ENCODE measurements at places on chromosomes 1 and 21.

DNA sequence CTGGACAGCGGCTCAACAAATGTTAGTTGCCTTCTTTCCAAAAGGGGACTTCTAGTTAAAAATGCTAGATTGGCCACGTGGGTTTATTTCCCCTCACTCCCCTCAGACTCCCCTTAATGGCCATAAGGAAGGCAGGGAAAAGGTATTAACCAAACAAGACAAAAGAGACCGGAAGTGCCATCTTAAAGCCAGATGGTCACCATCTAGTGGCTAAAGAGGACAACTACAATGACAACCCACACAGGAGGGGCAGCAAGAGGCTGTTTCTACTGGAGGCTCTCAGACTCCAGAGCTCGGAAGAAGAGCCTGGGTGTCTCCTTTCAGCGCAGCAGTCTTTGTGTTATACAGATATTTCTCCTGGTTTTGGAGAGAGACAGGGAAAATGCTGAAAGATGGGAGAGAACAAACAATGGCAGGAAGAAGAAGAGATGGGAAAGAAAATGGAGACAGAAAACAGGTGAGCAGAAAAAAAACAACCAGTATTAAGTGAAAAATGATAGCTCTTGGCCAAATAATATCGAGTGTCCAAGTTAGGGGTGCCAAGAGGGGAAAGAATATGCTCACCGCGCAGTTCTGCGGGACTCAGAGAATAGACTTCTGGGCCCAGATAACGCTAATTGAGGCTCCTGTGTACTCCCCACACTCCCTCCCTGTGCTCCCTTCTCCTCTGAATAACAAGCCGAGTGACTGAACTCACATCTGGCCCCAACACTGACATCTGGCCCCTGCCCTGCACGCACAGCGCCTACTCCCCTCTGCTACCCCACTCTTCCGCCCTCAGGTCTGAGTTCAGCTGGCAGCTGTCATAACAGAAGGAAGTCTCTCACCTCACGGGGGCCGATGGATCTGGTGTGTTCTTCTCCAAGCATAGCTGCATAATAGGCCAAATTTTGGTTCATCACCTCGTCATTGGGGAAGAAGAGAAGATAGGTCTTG is 9.6 kb downstream of the P3H1 start:
- DNase-seq: peak; percentile 55

DNA sequence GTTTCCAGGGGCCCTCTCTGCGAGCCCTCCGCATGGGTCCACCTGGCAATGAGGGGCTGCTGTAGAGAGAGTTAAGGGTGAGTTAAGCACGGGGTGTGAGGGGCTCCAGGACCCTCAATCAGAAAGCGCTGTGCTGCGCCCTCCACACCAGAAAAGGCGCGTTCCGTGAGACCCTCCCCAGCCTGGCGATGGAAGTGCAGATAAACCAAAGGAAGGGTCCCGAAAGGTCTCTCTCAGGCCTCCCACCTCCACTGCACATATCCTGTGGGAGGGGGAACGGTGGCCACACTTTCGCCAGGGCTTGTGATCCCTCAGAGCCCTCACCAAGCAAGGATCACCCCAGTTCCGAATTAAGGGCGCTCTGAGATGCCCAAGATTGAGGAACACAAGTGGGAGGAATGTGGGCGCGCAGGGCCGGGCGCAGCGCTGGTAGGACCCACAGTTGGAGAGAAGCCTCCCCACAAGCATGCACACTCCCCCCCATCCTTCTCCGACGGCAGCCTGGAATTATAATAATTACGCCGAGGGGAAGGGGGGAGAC is 1.1 kb downstream of the WNT3A start:
- DNase-seq: no peak

- no peak for DNase-seq
Observed at GRCh38 chr1:33161061-33161681, 20.7 kb downstream of the TRIM62 start.

DNA sequence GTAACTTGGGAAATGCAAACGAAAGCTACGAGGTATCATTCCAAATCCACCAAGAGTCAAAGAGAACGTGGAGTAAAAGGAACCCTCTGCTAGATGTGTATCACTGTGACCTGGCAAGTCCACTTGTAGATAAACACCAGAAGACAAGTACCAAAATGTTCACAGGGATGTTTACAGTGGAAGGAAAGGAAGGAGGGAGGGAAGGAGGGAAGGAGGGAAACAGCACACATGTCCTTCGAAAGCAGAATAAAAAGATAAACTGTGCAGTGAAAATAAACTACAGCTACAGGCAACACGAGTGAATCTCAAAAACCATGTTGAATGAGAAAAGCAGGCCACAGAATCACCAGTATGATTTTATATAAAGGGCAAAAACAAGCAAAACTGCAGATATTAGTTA is 59.9 kb downstream of the TP53BP2 start:
- no peak for DNase-seq

DNA sequence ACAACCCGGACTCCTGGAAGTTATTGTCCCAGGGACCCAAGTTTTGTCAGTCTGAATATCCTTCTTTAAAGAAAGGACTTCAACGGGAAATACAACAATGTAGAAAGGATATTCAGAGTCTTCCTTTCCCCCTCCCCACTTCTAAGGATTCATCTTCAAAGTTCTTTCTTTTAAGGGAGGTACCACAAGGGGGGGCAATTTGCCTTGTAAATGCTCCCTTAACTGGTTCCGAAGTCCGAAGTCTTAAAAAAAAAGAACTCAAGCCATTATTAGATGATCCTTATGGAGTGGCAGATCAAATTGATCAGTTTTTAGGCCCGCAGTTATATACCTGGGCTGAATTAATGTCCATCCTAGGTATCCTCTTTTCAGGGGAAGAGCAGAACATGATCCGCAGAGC is 47.0 kb downstream of the SERINC2 start:
- DNase-seq: no peak

DNA sequence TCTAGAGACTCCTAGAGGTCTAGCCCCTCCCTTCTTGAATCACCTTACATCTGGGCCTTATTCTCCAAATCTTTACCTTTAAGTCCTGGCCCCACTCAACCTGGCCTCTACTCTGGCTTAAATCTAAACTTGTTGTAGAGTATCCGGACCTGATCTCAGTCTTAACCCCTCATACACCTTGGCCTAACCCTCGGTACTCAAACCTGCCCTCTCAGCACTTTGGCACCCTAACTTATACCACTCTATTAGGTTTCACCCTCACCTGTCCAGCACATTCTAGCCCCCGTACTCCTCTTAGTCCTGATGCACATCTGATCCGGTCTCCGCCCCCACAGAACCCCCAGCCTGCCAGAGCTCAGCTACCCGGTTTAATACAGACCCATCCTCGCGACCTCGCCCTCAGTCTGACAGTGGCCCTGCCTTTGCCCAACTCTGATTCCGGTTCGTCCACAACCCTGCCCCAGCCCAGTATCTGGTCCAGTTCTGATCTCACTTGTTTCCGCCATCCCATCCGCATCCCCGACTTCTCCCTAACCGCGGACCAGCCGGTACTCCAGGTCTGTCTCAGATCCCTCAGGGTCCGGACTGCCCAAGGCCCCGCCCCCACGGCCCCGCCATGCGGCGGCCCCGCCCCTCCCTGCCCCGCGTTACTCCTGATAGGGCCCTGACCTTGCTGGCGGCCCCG is 1.5 kb downstream of the TRIM62 start:
- DNase-seq: no peak

DNA sequence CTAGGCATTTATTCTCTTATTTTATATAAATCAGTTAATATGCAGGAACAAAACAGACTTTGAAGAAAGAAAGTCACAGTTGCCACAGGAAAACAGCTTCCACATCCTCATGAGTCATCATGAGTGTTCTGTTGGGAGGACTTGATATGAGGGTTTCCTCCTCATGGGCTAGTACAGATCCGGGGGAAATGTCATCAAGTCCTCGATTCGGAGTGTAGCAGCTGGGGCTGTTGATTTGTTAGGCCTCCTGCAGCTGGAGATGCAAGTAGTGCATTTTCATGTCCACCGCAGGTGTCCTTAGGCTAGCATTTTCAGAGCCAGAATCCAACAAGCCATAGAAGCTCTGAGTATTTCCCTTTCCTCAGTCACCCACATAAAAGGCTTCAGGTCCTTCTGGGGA is 36.7 kb downstream of the ADAM30 start:
- DNase-seq: no peak

GRCh38 chr21:32565856-32566465 is 19.4 kb downstream of the TCP10L start:
- no peak for DNase-seq

GRCh38 chr1:85290826-85291225 is 14.4 kb upstream of the BCL10 start:
- DNase-seq: no peak

DNA sequence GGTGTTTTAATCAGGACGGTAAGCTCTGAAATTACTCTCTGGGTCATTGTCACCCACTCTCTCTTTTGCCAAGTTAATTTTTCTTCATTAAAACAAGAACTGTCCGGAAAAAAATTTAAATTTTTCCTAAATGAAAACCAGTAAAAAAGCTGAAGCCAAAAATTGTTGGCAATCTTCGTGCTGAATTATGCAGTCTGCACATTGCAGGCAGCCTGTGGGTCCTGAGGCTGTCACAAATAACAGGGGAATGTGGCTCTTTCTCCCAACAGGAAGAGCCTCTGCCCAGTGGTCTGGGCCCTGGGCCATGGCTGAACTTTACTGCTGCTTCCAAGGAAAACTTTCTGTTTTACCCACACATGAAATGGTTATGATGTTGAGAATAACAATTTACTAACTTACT is 153.9 kb upstream of the SPAG17 start:
- no peak for DNase-seq

DNA sequence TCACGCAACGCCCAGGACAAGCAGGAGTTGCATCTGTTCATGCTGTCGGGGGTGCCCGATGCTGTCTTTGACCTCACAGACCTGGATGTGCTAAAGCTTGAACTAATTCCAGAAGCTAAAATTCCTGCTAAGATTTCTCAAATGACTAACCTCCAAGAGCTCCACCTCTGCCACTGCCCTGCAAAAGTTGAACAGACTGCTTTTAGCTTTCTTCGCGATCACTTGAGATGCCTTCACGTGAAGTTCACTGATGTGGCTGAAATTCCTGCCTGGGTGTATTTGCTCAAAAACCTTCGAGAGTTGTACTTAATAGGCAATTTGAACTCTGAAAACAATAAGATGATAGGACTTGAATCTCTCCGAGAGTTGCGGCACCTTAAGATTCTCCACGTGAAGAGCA is 60.4 kb upstream of the ZNF326 start:
- no peak for DNase-seq

DNA sequence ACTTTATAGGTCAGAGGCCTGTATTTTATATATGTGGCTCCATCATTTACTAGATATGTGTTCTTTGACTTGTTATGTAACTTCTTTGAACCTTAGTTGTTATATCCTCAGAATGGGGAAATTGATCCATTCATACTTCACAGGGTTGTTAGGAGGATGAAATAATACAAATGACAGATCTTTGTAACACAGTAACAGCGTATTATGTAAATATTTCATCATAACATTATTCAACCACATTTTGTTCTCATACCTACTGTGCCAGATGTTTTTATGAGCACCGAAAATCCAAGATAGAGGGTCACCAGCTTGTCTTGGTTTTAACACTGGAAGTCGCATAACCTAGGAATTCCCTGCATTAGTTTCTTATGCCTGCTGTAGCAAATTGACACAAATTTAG is 3.3 kb downstream of the SUCO start:
- no peak for DNase-seq

DNA sequence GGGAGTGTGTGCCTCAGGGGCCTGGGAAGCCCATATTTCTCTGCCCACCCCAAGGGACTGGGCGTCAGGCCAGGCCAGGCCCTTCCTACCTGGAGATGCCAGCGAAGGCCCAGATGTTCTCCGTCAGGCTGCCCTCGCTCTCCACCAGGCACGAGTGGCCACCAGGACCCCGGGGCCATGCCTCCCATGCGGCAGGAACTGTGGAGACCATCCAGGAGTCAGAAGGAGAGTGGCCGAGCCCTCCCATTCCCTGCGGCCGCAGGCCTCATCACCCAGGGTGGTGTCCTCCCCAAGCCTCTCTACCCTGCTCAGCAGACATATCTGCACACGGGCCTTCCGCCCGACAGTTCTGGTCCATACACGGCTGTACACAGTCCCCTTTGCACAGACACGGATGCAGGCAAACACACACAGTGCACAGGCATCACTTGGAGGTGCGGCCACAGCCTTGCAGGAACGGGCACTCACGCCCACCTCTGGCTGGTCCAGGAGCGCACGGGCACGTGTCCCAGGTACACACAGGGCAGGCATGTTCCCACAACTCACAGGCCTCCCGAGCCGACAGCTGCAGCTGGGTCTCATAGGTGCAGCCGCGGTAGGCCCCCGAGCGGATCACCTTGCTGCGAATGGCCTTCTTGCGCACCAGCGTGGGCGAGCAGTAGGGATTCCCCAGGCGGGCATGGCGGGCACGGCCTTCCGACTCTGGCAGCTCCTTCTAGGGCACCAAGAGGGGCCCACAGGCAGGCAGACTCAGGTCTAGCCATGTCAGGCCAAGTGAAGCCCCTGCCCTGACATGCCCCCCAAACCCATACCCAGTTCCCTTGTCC is 5.9 kb upstream of the KIF17 start:
- DNase-seq: no peak
